NCI-H1105 (cell line): ENCODE measurements at places on chromosomes 11 and 22.

DNA sequence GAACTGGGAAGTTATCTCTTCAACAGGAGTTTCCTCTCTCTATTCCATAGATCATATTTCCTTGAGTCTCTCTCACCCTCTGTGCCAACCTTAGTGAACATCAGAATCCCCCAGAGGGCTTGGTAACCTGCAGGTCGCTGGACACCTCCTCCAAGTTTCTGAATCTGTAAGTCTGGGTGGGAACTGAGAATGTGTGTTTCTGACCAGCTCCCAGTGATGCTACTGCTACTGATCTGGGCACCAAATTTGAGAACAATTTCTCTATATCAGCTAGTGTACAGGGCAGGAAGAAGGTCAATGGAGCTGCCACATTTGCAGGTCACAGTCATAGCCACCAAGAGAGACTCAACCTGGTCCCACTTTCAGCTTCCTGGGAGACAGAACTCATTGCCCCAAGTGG is 62.9 kb downstream of the RCN1 start:
- DNase-seq, result no peak

DNA sequence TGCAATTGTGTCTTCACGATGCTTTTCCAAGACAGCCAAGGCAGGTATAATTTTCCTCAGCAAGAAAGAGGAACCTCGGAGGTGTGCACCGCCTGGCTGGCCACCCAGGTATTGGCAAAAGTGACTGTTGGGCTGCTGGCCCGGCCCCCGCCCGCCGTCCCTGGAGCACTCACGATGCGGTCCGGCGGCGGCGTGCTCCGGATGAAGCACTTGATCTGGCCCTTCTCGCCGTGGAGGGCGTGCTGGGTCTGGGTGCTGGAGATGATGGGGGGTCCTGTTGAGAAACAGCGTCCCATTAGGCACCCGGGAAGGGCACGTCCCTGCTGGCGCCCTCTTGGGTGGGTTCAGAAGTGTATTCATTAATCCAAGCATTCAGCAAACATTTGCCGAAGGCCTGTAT is 84.8 kb downstream of the ST3GAL4 start:
- DNase-seq, result no peak

- DNase-seq, result no peak
These were observed 85.2 kb downstream of the TSPAN18 start for GRCh38 chr11:44811841-44812448.

GRCh38 chr11:20178976-20179375 is 18.7 kb upstream of the DBX1 start:
- DNase-seq, result no peak

GRCh38 chr22:35578836-35579575 is 38.1 kb downstream of the MB start:
- no peak for DNase-seq

- peak; percentile 16 for DNase-seq
These were observed 24.6 kb upstream of the ACER3 start for GRCh38 chr11:76835928-76836612.

- DNase-seq, result peak; percentile 31
These were observed 3.6 kb downstream of the SEPTIN5 start for GRCh38 chr22:19717691-19718455.

- no peak for DNase-seq
These were observed 20.9 kb upstream of the DGCR8 start for GRCh38 chr22:20058989-20059770.

DNA sequence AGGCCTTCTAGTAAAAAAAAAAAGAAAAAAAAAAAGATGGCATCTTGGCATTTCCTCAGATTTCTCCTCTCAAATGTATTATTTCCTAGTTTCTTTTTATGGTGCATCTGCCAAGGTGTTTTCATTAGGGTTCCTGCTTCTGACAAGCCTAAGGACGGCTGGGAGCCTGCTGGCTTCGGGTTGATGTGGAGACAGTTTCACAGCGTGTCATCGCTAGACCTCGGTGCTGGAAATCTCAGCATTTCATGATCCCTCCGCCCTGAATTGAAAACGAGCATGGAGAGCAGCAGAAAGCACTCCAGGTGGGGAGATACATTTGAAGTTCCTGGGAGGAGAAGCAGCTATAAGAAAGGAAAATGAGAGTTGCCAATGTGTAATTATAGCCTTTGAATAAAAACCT is 283.9 kb upstream of the CNTN5 start:
- DNase-seq, result no peak

DNA sequence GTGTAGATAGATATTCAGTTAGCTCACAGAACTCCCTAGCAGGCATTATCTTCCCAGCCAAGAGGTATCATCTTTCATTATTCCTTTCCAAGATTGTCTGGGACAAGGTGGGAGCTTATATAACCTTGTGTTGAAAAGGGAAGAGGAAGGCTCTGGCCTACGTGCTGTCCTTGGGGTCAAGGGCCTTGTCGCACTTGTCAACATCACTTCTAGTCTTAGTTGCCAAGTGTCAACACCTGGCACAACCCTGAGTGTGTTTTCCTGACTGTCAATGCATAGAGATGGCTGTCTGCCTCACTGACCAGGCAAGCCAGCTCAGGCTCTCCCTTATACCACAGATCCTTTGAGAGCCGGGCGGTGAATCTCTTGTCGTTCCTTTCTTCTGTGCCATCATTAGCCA is 331.9 kb downstream of the CNTN5 start:
- DNase-seq, result no peak

GRCh38 chr11:120334894-120335462 is 1.2 kb upstream of the ARHGEF12 start:
- peak; percentile 81 for DNase-seq

- no peak for DNase-seq
These were observed 814 bp upstream of the NARS2 start for GRCh38 chr11:78575478-78575877.

DNA sequence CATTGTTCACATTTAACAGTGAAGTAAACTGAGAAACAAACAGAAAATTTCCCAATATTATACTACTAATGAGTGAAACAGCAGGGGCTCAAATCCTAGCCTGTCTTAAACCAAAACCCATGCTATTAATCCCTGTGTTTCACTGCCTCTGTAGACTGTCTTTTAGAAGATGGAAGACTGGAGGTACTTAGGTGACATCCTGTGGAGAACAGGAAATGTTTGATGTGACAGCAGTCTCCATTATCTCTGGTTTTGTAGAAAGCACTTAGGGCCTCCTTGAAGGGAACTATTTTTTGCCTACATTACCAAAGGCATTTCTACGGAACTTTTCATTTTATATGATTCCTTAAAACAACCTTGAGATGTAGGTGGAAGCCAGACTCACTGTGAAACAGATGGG is 288.1 kb upstream of the SORL1-AS1 start:
- no peak for DNase-seq

- DNase-seq, result peak; percentile 58
These were observed 669 bp downstream of the MICAL3 start for GRCh38 chr22:18023509-18024275.

GRCh38 chr11:64065141-64065465 is 29.4 kb downstream of the FLRT1 start:
- DNase-seq, result no peak

GRCh38 chr11:118046964-118047700 is 29.7 kb upstream of the TMPRSS4 start:
- DNase-seq, result no peak

GRCh38 chr11:113272281-113272680 is 42.1 kb upstream of the TTC12 start:
- DNase-seq, result no peak

GRCh38 chr11:84800755-84801346 is 826.3 kb downstream of the DLG2 start:
- DNase-seq, result peak; percentile 1

GRCh38 chr22:41410311-41410751 is 28.6 kb downstream of the TEF start:
- no peak for DNase-seq
